ENCODE measurements at places on chromosomes 5 and 9.

- DNase-seq, result no peak
Measured at GRCh38 chr5:179297026-179297425, 48.2 kb downstream of the ADAMTS2 start.

- DNase-seq, result no peak
Measured at GRCh38 chr9:105116052-105116868, 128.2 kb upstream of the SLC44A1 start.

DNA sequence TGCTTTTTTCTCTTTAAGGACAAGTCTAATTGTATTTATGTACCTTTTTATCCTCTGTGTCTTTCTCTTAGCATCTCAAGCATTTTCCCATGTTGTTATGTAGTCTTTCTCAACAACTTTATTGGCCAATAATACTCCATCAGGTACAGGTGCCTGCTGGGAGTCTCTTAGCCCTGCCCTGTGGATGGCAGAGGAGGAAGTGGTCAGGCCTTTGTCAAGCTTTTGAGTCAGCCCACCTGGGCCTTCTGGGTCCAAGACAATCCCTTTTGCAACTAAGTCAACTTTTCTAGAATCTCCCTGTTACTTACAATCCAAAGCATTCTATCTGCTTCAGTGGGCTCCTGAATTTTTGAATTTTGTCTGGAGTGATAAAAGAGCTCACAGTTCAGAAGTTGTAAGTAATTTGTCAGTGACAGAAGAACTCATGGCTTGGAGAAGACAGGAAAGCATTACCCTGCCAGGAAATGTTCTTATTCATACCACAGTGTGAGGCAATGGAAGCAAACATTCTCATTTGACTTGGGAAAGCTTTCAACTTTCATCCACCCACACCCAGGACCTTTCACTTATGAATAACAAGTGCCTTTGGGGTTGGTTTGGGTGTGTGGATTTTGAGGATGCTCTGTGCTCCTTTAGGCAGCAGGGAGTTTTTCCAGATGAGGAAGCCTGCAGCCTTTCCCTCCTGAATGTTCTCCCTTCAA, 200.0 kb upstream of the S1PR3 start:
- peak; percentile 92 for DNase-seq

DNA sequence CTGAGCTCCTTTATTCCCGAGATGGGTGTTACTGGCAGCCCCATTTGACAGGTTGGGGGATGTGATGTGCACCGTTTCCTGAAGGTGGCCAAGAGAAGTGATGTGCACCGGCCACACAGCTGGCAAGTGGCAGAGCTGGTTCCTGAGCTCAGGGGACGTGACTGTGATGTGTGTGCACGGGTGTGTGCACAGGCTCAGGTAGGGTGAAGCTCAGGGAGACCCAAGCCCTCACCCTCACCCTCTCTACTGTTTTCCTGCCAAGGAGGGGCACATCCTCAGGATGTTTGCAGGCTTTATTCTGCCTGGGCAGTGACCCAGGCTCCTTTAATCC, 56.6 kb downstream of the WWC1 start:
- DNase-seq, result no peak

DNA sequence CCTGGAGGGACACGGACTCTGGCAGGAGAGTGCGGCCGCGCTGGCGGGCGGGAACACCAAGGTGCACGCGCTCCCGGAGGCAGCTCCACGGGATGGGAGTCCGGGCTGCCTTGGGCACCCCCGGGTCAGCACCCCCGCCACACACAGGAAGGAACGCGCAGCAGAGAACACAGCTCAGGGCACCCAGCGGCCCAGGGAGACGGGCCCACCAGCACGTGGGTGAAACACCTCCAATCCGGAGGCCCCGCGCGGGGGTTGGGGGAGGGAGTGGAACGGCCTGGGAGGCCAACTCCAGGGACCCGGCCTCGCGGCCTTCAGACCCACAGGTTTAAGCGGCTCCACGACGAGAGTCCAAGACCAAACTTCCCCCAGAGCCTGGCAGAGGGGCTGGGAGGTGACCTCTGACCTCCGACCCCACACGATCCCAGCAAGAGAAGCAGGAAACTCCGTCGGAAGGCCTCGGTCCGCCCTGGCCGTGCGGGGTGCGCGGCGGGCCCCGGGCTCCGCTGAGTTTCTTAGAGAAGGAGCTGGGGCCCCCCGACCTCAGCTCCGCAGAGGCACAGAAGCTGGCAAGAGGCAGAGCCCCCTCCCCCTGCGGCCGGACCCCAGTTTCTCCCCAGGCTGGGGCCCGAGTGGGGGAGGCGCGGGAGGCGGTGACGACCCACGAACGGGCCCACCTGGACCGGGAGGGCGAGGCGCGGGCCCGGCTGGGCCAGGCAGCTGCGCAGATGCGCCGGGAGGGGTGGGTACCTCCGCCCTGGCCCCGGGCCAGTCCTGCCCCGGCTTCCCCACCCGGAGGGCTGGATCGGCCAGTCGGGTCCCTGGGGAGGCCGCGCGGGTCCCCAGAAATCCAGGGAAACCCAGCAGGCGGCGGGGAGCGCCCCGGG, 851 bp downstream of the NACC2 start:
- peak; percentile 70 for DNase-seq

DNA sequence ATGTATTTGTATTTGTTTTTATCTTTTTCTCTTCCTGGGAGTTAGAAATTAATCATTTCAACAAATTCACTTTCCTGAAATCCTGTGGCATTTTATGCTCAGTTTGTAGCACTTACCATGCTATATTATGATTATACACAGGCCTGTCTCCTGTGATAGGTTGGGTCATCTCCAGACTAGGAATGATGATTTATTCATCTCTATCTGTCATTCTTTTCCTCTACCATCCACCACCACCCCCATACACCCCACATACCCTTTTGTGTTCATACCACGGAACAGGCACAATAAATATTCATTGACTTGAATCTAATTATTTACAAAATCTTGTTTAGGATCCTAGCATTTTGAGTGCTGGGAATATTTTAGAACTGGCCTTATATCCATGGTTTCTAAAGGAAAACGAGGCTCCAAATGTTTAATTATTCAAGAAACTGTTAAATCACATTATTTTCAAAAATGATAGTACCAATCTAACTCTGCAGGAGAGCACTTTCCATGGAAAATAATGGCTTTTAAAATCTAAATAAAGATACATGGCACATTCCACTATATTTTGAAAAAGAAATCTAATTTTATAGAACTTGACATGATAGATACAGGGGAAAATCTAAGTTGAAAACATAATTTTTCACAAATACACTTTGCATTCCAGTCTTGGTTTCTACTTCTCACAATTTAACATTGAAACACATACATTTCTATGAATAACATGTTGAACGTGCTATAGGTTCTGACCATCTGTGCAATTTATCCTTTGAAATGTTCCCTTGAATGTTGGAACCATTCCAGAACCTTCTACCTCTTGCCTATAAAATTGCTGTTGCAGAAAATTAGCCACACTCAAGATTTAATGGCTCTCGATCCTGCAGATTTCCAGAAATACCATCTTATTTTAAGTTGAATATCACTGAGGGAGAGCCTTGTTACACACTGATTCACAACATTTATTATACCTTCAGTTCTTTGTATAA, 89.3 kb downstream of the STARD4 start:
- no peak for DNase-seq

DNA sequence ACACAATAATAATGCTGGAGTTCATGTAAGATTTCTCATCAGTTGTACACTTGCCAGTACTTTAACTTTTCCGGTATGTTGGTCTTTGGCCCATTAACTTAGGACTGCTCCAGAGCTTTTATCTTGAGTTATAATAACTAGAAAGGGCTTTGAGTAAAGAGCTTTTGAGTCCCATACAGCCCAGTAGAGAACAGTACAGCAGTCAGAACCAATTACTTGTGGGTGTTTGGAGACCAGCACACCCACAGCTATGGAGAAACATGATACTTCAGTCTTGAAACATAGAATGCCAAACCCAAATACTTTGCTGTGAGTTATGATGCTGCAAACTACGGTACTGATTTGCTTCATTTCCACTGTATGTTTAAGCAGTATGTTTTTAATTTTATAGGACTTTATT, 374.3 kb downstream of the CCDC171 start:
- DNase-seq, result peak; percentile 64

- DNase-seq, result no peak
Measured at GRCh38 chr5:68445257-68446069, 229.9 kb downstream of the PIK3R1 start.

GRCh38 chr9:76020652-76021051, 130.2 kb downstream of the PCSK5 start:
- no peak for DNase-seq

- no peak for DNase-seq
Measured at GRCh38 chr5:122761115-122761514, 13.8 kb upstream of the SNX2 start.

DNA sequence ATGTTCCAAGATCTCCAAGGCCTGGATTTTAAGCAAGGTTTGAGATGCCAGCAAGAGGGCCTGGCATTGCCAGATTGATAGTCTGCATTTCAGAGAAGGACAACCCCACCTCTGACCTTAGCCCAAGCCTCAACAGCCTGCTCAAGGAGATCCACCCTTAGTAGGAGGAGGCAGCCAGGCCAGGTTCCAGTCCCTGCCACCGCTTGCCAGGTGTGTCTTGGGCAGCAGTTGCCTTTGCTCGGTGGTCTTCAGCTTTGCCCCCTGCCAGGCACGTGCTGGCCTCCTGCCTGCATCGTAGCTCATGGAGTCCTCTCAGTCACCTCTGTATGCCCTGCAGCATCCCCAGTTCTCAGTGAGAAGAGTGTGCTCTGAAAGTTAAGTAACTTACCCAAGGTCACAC, 134.2 kb downstream of the KCNIP1 start:
- DNase-seq, result no peak

- DNase-seq, result peak; percentile 16
Measured at GRCh38 chr5:171629628-171630349, 155.8 kb upstream of the SMIM23 start.

DNA sequence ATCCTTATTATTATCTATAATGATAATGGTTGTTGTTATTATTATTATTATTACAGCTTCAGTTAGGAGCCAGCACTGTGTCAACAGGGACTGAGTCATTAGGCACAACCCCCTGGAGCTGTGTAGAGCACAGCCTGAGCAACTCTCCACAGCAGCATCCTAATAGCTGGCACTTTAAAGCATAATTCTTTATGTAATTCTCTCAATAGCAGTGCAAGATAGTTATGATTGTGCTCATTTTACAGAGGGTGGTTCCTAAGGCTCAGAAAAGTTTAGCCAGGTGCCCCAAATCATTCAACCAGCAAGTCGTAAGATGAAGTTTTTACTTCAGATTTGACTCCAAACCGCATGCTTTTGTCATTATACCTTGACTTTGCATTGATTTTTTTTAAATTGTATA, 390.3 kb downstream of the ANXA1 start:
- no peak for DNase-seq

DNA sequence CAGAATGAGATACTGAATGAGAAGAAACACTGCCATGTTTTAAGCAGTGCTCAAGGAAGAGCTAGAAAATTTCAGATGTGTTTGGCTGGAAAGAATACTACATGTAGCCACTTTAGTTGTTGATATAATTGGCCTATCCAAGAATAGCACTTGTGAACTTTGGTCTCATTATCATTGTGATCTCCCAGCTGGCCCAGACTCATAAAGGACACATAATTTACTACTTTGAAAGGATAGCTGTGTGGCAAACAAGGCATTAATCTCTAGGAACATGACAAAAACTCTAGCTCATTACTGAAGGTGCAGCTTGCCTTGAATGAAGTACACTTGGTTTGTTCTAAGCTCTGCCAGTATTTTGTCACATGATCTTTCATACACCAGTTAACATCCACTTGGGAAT, 356.3 kb downstream of the CSNK1G3 start:
- no peak for DNase-seq

DNA sequence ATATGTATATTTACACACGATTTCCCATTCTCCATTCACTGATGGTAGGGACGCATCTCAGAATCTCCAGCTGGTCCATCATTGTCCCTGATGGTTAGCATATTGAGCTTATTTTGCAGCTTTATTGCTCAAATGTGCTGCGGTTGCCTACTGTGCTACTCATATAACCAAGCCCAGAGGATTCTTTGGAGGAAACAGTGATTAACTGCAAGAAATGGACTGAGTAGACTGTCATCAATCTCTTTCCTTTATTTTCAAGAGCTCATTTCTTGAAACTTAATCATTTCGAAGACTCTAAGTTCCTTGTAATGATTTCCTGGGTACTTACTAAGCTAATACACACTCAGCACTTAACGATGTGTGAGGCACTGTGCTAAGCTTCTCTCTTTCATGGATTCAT, 119.0 kb downstream of the MAT2B start:
- peak; percentile 68 for DNase-seq
